ENCODE measurements at places on chromosomes 12 and 14.

DNA sequence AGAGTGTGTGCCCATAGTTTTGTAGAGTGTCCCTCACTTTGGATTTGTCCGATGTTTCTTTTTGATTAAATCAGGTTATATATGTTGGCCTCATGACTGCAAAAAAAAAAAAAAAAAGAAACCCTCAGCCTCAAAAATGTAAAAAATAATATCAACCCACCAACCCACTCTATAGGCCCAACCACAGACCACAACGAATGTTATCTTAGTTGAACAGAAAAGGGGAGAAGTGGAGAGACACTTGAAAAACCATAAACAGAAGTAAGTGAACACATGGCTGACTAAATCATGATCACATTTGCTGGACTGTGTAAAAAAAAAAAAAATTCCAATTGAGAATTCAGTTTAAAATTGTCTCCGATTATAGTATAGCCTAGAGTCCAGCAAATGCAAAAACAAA, 45.5 kb upstream of the ST8SIA1 start:
- peak; percentile 93 for DNase-seq

DNA sequence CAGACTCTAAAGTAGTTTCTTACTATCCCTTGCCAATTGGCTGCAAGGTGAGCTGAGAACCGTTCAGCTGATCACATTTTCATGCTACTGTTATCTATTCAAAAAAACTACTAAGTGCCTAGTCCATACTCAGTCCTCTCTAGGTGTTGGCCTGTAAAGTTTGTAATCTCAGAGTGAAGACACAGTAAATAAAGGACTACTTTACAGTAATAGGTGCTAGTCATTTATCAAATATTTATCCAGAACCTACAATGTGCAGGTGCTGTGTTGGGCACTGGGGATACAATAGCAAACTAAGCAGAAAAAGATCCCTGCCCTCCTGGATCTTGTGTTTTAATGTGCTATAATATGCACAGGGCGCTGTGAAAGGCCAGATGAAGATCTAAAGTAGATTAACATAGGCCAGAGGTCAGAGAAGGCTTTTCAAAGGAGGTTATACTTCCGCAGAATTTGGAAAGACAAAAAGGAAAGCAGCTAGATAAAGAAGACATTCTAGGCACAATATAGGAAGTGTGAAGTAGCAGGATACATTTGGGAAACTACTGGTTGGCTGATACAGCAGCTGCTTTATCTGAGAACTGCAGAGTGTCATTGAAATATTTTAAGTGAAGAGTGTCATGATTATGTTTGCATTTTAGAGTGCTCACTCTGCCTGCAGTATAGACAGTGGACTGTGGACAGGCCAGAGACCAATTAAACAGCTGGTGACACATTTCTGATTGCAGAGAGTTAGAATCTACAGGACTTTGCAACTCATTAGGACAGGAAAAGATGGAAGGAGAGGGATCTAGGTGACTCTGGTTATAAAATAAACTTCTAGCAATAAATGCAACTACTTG, 8.0 kb upstream of the ACTR10 start:
- DNase-seq = no peak

DNA sequence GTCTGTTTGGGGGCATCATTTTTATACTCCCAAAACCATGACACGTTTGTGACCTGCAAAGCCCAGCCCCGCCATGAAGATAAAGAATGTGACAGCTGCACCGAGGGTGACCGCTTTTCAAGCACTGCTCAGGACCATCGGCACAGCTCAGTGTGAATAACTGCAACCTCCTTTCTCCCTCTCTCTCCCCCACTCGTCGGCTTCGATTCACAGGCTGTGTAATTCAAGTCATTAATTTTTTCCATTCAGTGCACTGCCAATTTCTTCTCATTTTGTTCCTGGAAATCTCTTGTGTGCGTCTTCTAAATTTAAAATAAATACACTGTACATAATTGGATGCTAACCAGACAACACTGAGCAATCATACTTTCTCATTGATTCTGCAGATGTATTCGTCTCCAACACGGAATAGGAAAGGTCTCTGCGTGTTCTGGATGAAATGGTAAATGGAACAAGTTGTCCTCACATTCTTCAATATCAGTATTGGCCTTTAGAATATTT, 260.8 kb downstream of the TTC8 start:
- no peak for DNase-seq

DNA sequence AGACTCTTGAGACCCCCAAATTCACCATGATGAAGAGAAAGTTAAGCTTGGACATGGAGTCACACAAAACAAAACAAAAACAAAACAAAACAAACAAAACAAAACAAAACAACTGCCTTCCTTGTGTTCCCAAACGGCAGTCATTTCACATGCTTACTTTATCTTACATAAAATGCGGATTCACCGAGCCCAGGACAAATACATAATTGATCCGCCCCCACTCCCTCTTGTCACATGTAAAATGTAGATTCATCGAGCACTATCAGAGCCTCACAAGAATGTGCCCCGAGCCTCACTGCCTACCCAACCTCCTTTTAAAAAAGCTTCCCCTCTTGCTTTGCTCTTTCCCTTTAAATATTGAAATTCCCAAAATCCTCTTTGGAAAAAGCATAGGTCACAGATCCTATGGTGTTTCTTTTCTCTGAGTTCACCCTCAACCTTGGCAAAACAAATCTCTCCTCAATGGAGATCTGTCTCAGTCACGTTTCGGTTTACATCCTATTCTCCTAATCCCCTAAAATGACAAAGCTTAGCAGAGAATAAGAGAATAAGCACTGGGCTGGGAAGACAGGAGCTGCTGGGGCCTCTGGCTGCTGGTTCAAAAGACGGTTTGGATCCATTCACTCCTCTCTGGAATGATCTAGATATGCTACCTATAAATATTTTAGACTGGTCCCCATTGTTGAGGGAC, 83.7 kb downstream of the NINJ2 start:
- no peak for DNase-seq

- no peak for DNase-seq
Observed at GRCh38 chr12:75271576-75271975, 58.5 kb downstream of the CAPS2 start.

- no peak for DNase-seq
Observed at GRCh38 chr12:28966046-28966780, 182.9 kb upstream of the FAR2 start.

GRCh38 chr12:95637471-95638155, 86.3 kb upstream of the USP44 start:
- no peak for DNase-seq

GRCh38 chr12:13835652-13836051, 145.8 kb downstream of the GRIN2B start:
- no peak for DNase-seq

- DNase-seq = no peak
Observed at GRCh38 chr12:80681287-80681686, 26.1 kb upstream of the MYF6 start.

DNA sequence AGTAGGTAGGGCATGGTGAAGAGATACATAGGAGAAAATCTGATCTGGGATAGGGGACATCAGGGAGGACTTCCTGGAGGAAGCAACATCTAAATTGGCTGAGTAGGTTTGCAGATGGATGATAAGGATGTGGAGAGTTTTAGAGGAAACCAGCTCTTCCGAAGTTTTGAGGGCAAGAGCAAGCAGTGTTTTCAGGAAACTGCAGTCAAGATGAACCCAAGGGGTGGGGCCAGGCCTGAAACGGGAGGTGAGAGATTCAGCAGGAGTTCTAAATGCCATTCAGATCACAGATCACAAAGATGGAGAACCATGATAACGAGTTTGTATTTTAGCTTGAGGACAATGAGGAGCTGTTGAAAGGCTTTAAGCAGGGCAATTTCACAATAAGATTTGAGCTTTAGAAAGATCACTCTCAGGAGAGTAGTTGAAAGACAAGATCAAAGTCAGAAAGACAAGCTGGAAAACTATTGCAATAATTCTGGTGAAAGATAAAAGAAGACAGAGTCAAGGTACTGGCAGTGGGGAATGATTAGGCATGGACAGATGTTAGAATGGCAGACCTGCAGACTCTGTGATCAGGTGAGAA, 70.1 kb upstream of the PLXNC1 start:
- no peak for DNase-seq
